ENCODE measurements at places on chromosomes 4 and X.
A peak's percentile ranks its signal among the peaks of the same experiment; 100 is the strongest.

- DNase-seq = no peak
Measured at GRCh38 chr4:5465956-5466355, 242.4 kb downstream of the EVC2 start.

DNA sequence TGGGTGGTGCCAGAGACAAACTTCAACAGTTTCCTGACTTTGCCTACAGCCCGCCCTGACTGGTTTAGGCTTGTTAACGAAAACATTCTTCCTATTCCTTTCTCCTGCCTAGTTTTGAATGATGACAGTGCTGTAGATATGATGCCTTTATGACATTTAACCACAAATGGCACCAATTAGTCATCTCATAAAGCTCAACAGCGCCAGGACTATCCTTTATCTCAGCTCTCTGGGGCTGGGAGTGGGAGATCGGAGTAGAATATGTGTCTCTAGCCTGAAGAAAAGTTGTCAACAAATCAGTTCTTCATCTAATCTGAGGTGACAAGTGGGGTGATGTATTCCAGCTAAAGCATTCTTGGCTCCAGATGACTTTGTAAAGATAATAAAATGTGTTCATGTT, 64.6 kb upstream of the SH3RF1 start:
- DNase-seq = no peak

DNA sequence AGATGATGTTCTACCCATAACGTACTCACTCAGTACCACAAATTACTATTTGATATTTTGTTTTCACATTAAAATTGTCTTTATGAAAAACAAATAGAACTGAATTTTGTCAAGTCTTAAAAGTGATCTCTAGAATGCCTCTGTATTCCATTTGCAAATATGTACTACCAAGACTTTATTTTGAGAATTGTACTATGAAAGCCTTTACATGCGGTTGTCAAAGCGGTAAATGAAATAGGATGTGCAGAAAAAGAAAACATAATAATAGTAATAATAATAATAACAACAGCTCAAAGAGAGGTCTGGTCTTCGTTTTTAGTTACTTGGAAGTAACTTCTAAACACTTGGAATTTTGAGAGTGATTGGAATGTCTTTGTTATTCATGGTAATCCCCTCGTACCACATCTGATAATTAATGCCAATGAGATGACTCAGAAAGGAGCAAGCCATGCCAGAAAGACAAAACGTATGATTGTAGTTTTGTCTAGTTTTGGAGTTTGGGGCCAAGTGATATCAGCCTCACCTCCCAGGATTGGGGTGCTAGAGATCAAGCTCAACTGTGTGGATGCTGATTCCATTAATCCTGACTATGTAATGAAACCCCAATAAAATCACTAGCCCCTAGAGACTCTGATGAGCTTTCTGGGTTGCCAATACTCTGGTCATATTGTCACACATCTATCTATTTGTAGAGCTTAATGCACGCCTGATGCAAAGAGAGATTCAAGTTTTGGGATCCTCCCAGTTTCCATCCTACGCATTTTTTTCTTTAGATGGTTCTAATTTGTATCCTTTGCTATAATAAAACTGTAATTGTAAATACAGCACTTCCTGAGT, 20.2 kb upstream of the CTSO start:
- DNase-seq = no peak

DNA sequence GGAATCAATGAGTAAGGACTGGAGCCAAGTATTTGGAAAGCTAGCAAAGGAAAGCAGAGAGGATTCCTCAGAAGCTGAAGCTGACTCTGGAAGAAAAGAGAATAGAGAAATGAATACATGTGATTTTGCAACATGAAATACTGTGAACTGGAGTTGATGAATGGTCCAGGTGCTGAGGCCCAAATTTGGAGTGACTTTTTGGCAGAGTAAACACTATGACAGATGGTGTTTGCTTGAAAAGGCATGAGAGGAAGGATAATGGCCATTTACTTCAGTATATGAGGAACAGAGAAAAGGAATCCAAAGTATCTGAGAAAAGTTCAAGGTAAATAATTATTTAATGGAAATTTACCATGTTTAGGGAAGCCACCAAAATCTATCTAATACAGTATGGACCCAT, 236.7 kb downstream of the SLITRK2 start:
- DNase-seq = no peak

DNA sequence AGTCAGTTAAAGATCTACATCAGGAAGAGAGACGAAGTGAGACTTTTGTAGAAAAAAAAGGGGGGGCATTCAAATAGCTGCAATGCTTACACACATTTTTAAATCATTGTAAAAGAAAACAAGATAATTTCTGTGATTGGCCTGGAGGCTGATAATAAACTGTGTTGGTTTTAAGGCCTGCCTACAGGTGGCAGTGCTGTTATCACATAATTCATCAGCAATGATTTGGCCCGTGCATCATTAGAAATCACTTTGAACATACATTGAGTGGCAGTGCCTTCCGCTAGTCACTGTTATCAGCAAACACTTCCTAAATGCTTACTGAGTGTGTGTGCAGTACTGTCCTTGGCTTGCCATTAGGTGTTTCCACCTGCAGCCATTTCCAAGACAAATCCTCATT, 831.9 kb downstream of the TRIML1 start:
- no peak for DNase-seq

DNA sequence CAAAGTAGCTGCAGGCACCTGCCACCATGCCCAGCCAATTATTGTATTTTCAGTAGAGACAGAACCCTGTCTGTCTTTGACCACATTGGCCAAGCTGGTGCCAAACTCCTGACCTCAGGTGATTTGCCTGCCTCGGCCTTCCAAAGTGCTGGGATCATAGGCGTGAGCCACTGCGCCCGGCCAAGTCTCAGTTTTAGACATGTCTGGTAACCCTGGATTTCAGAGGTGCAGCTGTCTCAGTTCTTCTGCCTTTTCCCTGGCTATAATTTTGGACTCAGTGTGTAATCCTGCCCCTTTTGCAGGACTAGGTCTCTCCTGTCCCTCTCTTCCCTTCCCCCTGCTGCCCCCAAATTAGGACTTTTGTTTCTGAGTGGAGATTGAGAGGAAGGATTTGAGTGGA, 46.6 kb downstream of the FAM193A start:
- no peak for DNase-seq

GRCh38 chrX:150649096-150649870, 43.9 kb upstream of the MTMR1 start:
- DNase-seq = no peak

GRCh38 chr4:124785645-124786044, 73.1 kb upstream of the ANKRD50 start:
- no peak for DNase-seq

- no peak for DNase-seq
Measured at GRCh38 chr4:162682651-162683050, 484.0 kb downstream of the NAF1 start.

DNA sequence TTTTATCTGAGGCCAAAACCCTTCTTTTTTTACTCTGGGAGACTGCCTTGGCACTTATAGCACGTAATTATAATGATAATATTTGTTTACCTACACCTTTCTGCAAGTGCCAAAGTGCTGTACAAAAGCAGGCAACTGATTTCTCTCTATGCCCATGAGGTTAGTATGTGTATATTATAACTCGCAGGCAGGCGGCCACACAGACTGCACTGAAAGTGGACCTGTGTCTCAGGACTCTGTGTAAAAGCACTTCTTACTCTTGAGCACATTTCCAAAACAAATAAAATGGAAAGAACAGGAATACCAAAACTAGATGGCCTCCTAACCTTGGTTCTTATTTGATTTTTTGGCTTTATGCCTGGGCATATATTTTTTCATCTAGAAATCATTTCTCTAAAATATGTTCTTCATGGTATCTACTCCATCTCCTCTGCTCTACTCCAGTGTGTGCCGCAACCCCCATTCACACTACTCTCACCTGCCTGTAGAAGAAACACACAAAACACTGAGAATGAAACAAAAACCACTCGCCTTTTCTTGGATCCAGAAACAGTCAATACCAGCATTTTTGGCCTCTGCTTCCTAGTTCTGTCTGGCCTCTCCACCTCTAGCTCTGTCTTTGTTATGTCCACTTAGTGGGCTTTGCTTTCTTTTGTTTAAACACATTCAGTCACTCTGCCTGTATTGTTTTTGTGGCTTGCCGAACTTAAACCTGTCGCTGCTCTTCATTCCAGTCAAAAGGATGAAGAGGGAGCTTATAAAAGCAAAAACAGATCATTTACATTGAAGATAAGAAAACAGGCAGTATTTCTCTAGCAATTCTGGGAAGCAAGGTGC, 934.5 kb upstream of the TENM3 start:
- no peak for DNase-seq

GRCh38 chrX:41350150-41350975, 16.4 kb downstream of the DDX3X start:
- DNase-seq = no peak

- no peak for DNase-seq
Measured at GRCh38 chr4:113628711-113629110, 132.8 kb downstream of the CAMK2D start.

DNA sequence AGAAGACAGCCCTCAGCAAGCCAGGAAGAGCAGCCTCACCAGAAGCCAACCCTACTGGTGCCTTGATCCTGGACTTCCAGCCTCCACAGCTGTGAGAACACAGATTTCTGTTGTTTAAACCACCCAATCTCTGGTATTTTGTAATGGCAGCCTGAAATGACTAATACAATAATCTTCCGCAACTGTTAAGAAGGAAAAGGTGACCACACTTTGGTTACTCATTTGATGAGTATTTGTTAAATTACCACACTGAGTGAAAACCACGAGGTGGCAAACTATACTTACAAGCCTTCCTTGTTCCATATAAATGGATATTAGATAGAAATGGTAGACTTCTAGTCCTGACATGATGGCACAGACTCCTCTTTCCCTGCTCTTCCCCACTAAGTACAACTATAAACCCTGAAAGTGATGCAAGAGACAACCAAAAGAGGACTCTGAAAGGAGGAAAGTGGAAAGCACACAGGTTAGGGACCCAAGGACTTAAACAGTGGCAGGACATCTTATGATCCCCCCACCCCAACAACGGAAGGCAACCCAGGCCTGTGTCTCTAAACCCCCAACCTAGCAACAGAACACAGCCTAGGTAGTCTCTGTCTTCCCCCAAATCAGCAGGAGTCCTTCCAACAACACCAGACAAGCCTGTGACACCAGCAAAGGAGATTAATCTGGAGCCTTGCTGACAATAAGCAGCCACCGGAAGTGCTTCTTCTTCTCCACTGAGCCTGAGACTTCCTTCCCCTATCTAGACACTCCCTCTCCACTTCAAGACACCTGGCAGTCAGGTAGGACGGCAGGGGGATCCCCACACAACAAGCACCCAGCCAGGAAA, 12.3 kb downstream of the ZNF182 start:
- no peak for DNase-seq

GRCh38 chr4:179596621-179597020, 2154.4 kb upstream of the AGA start:
- no peak for DNase-seq

DNA sequence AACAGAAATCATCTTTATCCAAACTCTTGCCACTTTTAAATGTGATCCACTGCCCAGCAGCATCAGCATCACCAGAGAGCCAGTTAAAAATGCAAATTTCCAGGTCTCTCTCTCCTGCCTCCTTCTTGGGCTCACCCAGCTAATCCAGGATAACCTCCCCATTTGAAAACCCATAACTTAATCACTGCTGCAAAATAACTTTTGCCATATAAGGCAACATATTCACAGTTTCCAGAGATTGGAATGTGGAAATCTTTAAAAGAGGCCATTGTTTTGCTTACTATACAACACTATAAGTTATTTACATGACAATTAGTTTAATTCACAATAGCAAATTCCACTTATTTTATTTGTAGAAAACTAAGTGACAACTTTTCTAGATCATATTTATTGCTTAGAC, 4.8 kb upstream of the EXOSC9 start:
- no peak for DNase-seq

DNA sequence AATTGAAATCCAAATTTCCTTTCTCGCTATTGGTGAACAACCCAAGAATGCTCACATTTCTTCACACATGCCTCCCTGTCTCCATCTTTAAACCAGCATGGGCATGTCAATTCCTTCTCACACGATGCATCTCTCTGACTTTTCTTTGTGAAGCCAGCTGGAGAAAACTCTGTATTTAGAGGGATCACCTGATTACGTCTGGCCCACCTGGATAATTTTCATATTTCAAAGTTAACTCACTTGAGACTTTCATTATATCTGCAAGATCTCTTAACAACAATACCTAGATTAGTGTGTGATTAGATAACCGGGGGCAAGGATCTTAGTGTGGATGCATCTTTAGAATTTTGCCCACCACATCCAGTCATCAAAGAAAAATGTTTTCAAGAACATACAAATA, 164.0 kb downstream of the TMEM47 start:
- DNase-seq = no peak

- peak; percentile 61 for DNase-seq
Measured at GRCh38 chr4:80195441-80196140, 1.7 kb upstream of the PRDM8 start.

DNA sequence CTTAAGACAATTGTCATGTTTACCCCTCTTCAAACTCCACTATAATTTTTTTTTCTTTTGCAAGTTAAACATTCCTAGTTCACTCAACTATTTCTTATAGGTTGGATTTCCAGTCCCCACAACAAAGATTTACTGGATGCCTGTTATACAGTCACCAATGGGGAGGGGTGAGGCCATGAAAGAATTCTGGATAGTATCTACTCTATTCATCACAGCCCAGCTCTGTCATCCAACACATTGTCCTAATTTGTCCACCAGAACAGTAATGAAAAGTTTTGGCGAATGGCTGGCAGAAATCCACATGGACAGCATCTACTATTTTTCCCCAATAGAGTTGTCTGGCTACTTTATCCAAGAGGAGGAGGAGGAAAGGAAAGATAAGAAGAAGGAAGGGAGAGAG, 192.7 kb upstream of the S100G start:
- DNase-seq = no peak

DNA sequence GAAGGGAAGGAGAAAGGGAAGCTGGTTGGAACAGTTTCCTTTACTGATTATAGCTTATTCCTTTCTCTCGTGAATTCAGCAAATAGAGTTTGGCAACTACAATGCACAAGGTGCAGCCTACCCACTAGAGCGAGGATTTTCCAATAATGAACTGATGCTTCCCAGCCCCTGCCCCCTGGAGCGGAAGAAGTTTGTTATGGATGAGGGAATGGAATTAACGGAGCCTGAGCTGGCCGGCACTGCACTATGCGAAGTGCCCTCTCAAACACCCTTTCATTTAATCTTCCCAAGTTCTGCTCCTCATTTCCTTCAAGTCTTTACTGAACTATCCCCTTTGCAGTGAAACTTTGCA, 42.5 kb upstream of the CBR4 start:
- DNase-seq = no peak

- DNase-seq = no peak
Measured at GRCh38 chrX:67648361-67648760, 104.5 kb downstream of the AR start.

Data from KG1 (cell line).